Activated naive CD4-positive, alpha-beta T cell (primary cell): ENCODE measurements at places on chromosomes 6 and 20.

DNA sequence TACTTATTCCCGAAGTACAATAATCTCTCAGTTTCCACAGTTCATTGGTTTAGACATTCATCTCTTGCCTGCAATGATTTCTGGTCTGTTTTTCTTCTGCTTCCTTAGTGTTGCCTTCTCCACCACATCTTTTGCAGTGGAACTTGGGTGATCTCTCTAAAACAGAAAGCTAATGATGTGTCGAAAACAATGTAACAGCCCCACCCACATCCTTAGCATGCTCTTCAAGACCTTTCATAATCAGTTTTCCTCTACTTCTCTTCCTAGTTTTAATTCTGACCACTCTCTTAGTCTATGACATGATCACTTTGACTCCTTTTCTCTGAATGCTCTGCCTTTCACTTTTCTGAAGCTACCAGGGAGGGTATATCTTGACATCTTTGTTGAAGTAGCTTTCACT, 1007.9 kb upstream of the CITED2 start:
- DNase-seq: no peak

DNA sequence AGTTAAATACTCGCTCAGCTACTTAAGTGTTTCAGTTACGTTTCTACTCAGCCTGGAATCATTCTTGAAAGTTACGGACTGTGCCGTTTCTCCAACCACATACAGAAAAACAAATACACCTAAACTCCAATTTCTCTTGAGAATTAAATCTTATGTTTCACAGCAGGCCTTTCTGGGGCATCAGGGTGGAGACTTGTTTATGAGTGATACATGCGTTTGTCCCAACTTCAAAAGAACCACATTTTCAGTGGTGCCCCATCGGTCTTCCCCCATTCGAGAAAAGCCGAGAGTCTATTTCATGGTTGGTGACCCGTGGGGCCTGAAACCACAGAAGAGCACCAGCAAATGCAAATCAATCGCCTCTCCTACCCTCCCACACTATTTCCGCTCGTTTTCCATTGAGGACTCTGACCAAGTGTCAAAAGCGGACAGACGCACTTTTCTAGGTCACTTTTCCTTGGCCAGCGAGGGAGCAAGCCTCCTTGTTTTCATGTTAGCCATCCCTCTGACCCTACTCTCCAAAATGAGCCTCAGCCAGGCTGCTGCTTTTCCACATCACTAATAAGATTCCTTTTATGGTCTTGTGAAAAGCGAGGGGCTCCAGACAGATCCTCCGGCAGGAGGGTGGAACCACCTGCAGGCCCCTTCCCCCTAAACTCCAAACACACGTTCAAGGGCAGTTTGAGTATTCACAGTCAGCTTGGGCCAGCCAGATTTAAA, 3.1 kb downstream of the JAG1 start:
- no peak for DNase-seq

DNA sequence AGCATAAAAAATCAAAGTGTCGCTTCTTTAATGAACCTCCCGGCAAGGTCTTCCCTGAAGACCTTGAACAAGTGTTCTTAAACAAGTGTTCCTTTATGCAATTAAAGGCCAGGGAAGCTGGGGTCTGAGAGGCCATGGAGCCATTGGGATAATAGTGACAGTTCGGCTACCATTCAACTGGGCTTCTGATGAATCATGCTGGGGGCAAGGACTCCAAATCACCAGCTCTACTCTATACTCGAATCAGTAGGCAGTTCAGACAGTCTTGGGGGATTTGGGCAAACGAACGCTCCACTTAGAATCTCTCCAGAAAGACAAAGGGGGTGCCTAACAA, 34.7 kb upstream of the EZR start:
- no peak for DNase-seq

- DNase-seq: no peak
Measured at GRCh38 chr20:15565786-15566185, 1007.5 kb downstream of the KIF16B start.

DNA sequence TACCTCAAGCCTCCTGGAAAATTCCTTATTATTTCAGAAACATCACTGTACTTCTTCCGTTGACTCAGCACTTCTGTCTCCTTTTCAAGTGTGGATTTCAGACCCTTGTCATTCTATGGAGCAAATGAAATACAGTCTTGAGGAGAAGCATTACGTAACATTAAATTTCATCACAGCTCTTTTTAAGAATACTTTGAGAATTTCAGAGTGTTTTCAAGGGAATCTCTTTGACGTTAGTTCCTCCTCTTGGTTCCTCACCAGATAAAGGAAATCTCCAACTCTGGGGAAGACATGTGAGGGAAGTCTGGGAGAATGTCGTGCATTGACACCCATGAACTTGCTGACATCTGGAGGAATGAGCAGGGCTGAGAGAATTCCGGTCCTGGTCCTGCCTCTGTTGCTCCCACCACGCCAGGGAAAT, 32.3 kb downstream of the UST start:
- no peak for DNase-seq

DNA sequence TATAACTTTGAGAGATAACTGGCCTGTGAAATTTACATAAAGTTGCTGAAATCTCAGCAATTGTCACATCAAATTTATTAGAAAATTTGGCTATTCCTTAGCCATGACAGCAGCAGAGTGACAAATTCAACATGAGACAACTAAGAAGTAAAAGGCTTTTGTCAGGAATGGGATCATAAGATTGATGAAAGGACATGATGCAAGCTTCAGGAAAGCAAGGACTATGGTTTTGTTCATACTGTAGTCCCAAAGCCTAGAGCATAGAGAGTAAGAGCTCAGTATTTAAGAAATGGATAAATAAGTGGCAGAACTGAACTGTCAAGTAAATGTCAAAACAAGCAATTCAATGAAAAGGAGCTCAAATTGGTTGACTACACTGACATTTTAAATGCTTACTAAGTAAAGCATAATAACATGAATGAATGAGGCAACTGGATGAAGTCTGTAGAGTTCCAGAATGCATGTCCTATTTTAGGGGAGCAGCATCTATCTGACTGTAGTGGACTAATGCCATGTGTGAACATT, 12.6 kb downstream of the PGM3 start:
- DNase-seq: no peak
